Upper lobe of left lung (tissue), 6 donors: ENCODE measurements at places on chromosomes 5 and 9.

GRCh38 chr5:118616281-118616680 is 372.1 kb downstream of the DTWD2 start:
- no peak for DNase-seq

DNA sequence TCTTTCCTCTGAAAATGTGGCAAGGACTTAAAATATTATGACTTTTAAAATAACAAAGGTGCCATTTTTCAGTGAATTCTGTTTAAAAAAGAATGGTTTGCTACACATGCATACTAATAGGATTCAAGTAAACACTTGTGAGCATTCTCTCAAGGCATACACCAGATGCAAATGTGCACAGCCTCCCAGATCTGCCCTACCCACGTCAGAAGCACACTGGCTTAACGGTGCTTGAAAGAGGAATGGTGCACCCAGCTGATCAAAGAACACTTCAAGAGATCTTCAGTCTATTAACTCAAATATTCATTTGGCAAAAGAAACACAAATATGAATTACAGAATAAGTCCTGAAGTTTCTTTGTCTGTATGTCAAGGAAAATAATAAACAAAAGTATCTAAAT is 15.8 kb downstream of the GABRB2 start:
- no peak for DNase-seq

DNA sequence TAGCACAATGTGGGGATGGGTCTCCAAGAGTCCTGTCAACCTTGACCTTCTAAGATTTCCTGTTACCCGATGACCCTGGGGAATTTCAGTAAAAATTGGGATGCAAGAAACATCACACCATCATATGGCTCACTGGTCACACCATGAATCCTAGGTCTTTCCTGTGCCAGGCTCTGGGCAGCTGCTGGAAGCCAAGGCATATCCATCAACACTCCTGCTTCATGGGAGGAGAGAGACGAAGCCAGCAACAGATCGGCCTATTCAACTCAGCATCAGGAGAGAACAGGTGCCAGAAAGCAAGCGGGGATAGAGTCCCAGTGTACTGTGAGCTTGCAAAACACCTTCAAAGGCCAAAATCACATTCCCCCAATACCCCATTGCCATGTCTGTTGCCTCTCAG is 6.5 kb upstream of the NEK6 start:
- DNase-seq: no peak

DNA sequence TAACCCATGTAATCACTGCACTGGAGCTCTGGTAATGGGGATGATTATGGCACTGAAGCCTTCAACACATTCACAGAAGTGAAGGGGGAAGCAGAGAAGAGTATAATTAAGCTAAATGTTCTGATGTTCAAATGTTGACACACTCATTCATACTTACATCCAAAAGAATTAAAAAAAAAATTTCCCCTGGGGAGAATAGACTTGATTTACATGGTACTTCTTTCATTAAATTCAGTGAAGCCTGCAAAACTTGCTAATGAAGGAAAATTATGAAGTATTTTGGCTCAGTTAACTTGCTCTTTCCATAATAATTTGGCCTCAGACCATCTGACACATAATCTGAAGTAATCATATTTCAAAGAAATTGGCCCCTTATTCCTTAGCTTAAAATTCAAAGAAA is 428.8 kb downstream of the SH3GL2 start:
- DNase-seq: no peak

- DNase-seq: no peak
Observed at GRCh38 chr9:131609099-131609830, 63.9 kb downstream of the PRRT1B start.

DNA sequence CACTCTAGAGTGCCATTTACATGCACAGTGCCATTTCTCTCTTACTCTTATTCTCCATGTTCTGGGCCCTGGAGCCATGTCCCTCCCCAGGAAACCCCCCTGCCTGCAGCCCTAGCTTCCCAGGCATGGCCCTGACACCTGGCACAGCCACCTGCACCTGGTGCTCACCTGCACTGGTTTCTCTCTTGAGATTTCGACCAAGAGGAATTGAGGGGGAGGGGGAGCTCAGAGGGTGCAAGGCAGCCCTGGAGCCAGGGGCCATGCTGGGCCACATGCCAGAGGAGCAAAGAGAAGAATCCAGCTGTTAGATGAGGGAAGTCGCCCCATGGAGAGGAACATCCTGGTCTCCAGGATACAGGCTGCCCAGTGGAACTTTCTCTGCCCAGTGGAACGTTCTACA is 65.0 kb upstream of the RAPGEF1 start:
- no peak for DNase-seq
